ENCODE measurements at places on chromosomes 11 and 22.

- DNase-seq: no peak
These were observed 5.5 kb downstream of the CERK start for GRCh38 chr22:46732513-46732912.

DNA sequence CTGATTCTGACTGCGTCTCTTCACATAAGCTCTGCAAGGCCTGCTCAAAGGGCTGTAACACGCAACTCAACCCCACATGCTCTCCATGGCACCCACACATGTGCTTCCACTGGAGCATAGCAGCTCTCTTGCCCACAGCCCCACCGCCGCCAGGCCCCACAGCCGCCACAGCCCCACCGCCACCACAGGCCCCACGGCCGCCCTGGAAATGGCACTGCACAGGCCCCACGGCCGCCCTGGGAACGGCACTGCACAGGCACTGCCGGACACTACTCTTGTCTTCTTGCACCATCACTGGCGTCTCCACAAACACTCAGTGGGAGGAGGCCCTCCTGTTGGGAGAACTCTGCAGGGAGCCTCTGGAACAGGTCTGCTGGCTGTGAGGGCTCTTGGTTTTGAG is 8.6 kb downstream of the MOB2 start:
- no peak for DNase-seq

GRCh38 chr11:109140857-109141515 is 281.0 kb upstream of the C11orf87 start:
- no peak for DNase-seq

DNA sequence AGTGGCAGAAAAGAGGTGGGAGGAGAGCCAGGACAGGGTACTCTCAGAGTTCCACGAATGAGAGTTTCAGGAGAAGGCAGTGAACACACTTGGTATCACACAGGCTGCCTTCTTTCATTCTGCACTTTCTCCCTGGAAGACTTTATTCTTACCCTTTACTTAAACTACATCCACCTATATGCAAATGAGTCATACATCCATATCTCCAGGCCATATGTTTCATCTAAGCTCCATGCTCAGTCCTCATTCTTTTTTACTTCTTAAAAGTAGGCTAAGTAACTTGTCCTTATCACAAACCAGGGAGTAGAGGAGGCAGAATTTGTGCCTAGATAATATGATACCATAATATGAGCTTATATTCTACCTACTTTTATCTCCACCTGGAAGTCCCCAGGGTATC is 6.2 kb upstream of the HYLS1 start:
- DNase-seq: peak; percentile 39

GRCh38 chr11:131464461-131464860 is 94.0 kb downstream of the NTM start:
- DNase-seq: no peak

DNA sequence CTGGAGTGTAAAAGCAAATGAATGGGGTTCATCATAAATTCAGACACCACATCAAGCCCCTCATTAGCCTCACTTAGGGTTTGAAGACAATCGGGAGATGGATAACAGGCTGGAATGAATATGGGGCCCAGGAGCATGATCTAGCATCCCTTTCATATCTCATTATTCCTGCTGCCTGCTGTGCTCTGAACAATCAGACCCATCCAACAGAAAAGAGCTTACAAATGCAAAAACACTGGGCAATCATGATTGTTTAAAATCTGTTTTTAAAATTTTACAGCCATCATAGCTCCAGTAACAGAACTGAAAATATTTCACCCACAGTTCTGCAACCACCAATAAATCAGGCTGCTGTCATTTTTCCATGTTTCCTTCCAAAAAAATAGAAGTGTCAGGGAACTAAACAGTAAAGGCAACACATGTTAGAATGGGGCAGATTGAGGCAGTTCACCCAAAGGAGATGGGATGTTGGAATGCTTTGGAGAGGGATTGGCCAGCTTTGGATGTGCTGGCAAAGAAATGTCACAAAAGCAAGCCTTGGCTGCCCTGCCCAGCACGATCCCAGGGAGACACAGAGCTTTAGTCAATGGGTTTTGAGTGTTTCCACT is 47.8 kb upstream of the BMAL1 start:
- no peak for DNase-seq

- DNase-seq: no peak
These were observed 4.5 kb downstream of the GAL start for GRCh38 chr11:68688881-68689280.

Measured in NCI-H526 treated with DMSO at 0.1 percent for 48 hours (cell line).